DMS153 (cell line): ENCODE measurements at places on chromosomes 2 and 18.
A peak's percentile ranks its signal among the peaks of the same experiment; 100 is the strongest.

DNA sequence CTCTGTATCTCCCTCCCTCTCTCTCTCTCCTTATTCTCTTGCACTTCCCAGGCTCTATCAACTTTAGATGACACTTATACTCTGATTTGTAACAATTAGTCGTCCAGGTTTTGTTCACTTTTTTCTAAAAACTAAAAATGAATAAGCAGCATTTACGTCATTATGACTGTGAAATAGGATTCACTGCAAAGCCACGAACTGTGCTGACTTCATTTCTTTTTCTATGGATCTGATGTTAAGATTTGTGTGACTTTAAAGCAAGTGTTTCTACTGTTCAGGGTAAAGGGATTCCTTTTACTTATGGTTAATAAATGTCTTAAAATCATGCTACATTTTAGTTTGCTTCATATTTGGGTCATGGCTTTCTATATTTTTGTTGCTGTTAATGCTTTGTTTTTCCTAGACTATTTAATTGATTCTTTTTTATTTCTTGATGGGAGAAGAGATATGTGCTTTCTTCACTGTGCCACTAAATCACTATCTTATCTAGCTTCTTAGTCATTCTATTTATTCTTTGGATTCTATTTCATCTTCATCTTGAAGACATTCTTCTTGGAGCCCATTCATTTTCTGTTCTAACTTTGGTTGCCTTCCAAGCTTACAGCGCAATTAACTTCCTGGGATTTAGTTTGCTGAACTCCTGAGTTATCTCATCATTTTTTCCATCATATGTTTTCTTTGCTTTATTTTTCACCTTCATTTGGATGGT is 480.4 kb upstream of the TRIB2 start:
- no peak for DNase-seq

- DNase-seq, result no peak
Measured at GRCh38 chr2:11877764-11878163, 131.3 kb downstream of the LPIN1 start.

GRCh38 chr18:74493689-74494088 is 2.5 kb upstream of the CNDP2 start:
- peak; percentile 84 for DNase-seq

- DNase-seq, result no peak
Measured at GRCh38 chr18:13493079-13493478, 233.3 kb downstream of the FAM210A start.

GRCh38 chr18:58042826-58043490 is 1.1 kb upstream of the NEDD4L start:
- no peak for DNase-seq

DNA sequence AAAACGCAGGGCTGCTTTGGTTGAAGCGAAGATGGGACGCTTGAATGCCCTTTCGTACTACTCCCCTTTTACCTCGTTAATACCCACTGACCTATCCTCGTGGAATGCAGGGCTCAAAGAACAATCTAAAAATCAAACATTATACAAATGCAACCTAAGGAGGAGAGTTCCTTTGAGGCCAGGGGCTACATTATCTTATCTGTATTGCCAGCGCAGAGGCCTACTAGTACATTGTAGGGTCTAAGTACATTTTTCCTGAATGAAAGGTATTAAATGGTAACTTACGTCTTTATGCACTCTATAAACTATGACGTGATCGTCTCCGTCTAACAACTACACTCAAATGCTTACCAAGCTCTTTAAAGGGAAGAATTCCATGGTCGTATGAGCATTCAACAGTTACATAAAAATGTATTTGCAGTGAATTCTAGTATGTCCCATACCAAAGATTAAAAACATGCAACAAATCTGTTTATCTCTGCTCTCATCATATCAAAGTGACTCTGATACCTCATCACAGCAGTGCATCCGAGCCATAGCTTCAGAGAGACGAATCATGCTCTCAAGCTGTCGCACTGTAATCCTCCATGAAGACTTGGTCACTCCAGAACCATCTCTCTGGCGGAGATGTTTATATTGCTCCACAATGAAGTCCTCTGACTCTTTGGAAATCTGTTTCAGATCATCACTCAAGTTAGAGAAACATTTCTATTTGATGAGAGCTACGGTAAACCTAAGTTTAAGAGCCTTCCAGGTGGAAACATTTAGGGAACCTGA is 14.1 kb upstream of the LCT start:
- DNase-seq, result no peak

- DNase-seq, result no peak
Measured at GRCh38 chr2:219500135-219500534, 1.4 kb downstream of the GMPPA start.

DNA sequence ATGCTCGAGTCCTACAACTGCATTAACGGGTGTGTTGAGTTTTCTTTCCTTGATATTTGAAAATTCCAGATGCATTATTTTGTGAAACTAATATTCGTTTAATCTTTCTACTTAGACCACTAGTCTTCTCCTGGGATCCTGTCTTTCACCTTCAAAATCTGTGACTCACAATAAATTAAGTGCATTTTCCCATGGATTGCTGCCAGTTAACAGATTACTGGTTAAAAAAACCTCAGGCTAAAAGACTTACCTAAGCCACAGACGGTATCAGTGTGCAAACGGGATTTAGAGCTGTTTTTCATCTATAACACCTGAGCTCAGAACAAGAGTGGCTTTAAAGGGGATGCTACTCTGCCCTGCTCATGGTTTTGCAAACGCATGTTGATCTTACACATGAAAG is 10.2 kb downstream of the FECH start:
- DNase-seq, result no peak

- no peak for DNase-seq
Measured at GRCh38 chr2:25804338-25804737, 73.9 kb downstream of the ASXL2 start.

- no peak for DNase-seq
Measured at GRCh38 chr2:25566694-25567093, 106.7 kb downstream of the DTNB start.

- no peak for DNase-seq
Measured at GRCh38 chr2:152611458-152612231, 105.6 kb downstream of the PRPF40A start.
